ENCODE measurements at places on chromosomes 1 and 21. TPM values are rescaled to one million over a fixed set of nuclear protein-coding genes. Genes with fewer than 3 reads are reported as not detected.

DNA sequence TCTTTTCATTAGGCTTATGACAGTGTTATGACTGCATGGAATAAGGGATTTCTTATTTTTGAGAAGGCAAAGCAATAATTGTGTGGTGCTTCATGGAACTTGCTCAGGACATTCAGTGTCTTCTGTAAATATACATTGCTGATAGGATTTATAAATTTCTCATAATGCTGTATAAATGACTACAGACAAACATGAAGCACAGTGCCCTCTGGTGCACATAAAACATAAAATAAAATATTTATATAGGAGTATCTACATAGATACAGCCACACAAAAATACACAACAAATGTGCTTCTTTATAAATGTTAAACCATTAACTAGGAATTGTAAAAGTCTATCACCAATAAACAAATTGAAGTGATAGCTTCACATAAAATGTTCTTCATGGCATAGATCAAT, 24.1 kb downstream of the BRINP3 start:
- no peaks in the 10 kb centered on the region for H3K27me3 ChIP-seq
- DNase-seq: no peak
- no peak overlapping the region for H3K4me3 ChIP-seq

GRCh38 chr1:184836141-184836540, 81.5 kb upstream of the EDEM3 start:
- peaks cover 14% of the 10 kb centered on the region for H3K4me1 ChIP-seq
- H3K4me3 ChIP-seq: no peak overlapping the region
- peaks cover 11% of the 10 kb centered on the region for H3K36me3 ChIP-seq
- DNase-seq: no peak
- no peak overlapping the region for H3K27ac ChIP-seq
- H3K27me3 ChIP-seq: no peaks in the 10 kb centered on the region

DNA sequence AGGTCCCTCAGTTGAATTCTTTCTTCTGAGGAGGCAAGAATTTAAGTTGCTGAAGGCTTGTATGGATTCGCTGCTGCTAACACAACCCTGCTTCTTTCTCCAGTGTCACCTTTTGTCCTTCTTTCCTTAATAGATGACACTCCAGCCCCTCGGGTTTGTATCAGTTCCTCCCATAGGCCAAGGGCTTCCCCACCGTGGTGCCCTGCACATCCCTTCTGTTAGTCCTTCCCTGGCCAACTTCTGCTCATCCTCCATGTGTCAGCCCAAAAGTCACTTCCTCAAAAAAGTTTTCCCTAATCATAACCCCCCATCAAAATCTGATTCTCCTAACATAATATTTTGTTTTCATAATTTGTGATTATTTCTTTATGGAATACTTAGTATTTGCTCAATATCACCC, 190.4 kb downstream of the RHOU start:
- H3K36me3 ChIP-seq: no peaks in the 10 kb centered on the region
- DNase-seq: no peak
- H3K4me1 ChIP-seq: peaks cover 10% of the 10 kb centered on the region
- H3K27ac ChIP-seq: no peak overlapping the region
- no peaks in the 10 kb centered on the region for H3K27me3 ChIP-seq

DNA sequence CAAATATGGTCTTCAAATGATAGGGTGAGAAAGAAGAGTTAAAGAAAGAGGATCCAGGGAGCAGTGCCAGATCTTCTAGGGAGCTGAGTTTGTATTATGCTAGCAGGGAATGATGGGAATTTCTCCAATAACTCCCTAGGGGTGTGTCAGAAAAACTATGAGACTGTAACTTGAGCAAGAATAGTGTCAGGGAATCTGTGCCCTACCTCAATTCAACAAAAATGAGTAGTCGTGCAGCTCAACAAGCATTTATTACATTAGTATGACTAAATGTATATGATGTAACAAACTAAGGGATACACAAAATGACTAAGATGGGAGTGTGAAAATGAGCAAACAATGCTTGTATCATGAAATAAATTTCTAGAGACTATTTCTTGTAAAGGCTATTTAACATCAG, 24.2 kb downstream of the SPAG17 start:
- no peaks in the 10 kb centered on the region for H3K36me3 ChIP-seq
- no peak for DNase-seq
- H3K27me3 ChIP-seq: no peaks in the 10 kb centered on the region
- no peak overlapping the region for H3K4me3 ChIP-seq
- H3K4me1 ChIP-seq: no peaks in the 10 kb centered on the region

DNA sequence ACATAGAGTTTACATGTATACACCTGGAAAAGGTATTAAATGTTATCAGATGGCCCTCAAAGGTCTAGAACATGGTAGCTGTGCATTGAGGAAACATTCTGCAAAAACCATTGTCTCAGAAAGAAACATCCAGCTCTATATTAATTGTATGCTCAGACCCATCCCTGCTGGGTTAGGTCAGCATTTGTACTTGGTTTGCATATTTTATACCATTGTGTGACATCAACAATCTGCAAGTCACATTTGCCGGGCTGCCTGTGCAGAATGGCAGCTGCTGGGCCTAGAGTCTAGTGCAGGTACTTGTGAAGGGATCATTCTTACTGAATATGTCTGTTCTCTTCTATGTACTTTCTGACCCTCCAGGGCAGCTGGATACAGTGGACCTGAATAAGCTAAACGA, 43.9 kb upstream of the LAMC2 start:
- H3K27ac ChIP-seq: no peak overlapping the region
- H3K36me3 ChIP-seq: no peaks in the 10 kb centered on the region
- H3K4me1 ChIP-seq: no peaks in the 10 kb centered on the region
- no peak for DNase-seq
- no peaks in the 10 kb centered on the region for H3K27me3 ChIP-seq

GRCh38 chr1:112735752-112736151, 20.6 kb upstream of the PPM1J start:
- H3K27ac ChIP-seq: peak overlapping the region; percentile 34
- H3K4me1 ChIP-seq: peaks cover 16% of the 10 kb centered on the region
- H3K4me3 ChIP-seq: no peak overlapping the region
- peaks cover 18% of the 10 kb centered on the region for H3K27me3 ChIP-seq
- peak; percentile 23 for DNase-seq

- peaks cover 1% of the 10 kb centered on the region for H3K36me3 ChIP-seq
- H3K4me1 ChIP-seq: no peaks in the 10 kb centered on the region
- H3K27ac ChIP-seq: no peak overlapping the region
- peaks cover 3% of the 10 kb centered on the region for H3K27me3 ChIP-seq
Observed at GRCh38 chr1:158274797-158275196, 14.9 kb upstream of the CD1C start.

DNA sequence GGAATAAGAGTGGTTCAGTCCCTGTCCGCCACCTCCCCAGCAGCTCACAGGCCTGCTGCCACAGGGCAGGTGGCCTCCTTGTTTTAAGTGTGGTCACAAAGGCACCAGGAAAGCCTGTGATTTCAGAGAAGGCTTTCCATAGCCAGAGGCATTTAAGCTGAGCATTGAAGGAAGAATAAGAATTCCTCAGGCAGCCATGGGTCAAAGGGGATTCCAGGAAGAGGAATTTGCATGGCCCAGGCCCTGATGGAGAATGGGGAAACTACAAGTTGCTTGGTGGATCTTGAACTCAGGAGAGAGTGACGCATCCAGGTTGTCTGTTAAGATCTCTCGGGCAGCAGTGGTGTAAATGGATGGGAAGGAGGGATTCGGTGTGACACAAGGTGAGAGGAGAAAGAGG, 66.7 kb downstream of the KLHDC7A start:
- no peak for DNase-seq
- H3K36me3 ChIP-seq: no peaks in the 10 kb centered on the region
- H3K27ac ChIP-seq: no peak overlapping the region

DNA sequence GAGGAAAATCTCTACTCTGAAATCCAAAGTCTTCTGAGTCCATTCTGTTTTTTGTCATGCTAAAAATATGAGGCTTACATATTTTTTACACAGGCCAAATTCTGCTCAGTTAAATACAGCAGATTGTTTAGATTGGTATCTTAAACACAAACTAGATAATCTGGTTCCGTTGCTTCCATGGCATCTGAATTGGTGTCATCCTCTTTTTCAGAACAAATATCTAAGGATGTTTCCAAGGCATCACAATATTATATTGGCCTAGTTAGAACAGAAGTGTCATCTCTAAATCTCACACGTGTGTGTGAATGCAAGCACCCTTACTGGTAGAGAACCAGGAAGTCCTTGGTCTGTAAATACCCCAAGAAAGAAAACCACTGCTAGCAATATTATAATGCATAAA, 151.2 kb downstream of the NRIP1 start:
- no peak overlapping the region for H3K4me3 ChIP-seq
- H3K27ac ChIP-seq: no peak overlapping the region
- no peaks in the 10 kb centered on the region for H3K4me1 ChIP-seq
- DNase-seq: no peak
- peaks cover 1% of the 10 kb centered on the region for H3K27me3 ChIP-seq
- no peaks in the 10 kb centered on the region for H3K36me3 ChIP-seq

- no peaks in the 10 kb centered on the region for H3K36me3 ChIP-seq
- no peaks in the 10 kb centered on the region for H3K27me3 ChIP-seq
- no peak overlapping the region for H3K27ac ChIP-seq
Observed at GRCh38 chr1:86069757-86070145, 86.8 kb downstream of the COL24A1 start.

GRCh38 chr1:38291906-38292521, 245.4 kb upstream of the POU3F1 start:
- H3K4me3 ChIP-seq: no peak overlapping the region
- H3K36me3 ChIP-seq: no peaks in the 10 kb centered on the region
- no peaks in the 10 kb centered on the region for H3K4me1 ChIP-seq

DNA sequence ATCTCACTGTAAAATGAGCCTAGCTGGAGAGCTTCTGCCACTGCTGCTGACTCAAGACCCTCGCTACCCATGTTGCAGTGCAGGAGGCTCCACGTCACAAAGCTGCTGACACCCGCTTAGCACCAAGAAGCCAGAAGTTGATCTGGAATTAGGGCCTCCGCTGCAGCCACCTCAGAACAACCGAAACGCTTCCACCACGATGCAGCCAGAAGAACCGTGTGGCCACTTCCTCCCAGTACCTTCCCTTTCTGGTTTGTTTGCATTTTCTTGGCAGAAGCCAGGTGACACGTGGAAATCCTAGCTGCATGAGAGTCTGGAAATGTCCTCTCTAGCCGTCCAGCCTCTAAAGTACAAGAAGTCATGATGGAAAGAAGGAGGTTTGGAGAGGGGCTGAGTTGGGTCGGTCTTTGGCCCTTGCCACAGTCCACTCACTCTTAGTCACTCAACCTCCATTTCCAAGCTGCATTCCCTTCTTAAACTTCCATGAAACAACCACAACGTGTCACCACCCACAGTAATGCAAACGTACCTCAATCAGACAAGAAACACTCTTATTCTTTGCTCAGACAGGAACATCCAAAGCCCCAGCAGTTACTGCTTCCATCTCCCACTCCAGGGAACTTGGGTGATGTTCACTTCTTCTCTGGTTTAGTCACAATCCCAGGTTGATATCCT, 10.0 kb upstream of the CDA start:
- DNase-seq: no peak
- H3K4me1 ChIP-seq: no peaks in the 10 kb centered on the region
- H3K27ac ChIP-seq: no peak overlapping the region

GRCh38 chr1:82388679-82389078, 587.9 kb downstream of the ADGRL2 start:
- H3K36me3 ChIP-seq: no peaks in the 10 kb centered on the region
- H3K27me3 ChIP-seq: no peaks in the 10 kb centered on the region
- H3K4me1 ChIP-seq: no peaks in the 10 kb centered on the region
- DNase-seq: no peak

GRCh38 chr1:171501305-171502024, 16.1 kb downstream of the PRRC2C start:
- H3K4me3 ChIP-seq: no peak overlapping the region
- H3K36me3 ChIP-seq: peaks cover 34% of the 10 kb centered on the region
- H3K27ac ChIP-seq: peak overlapping the region; percentile 85
- DNase-seq: peak; percentile 25
- peaks cover 89% of the 10 kb centered on the region for H3K4me1 ChIP-seq

- H3K4me1 ChIP-seq: no peaks in the 10 kb centered on the region
- no peak overlapping the region for H3K4me3 ChIP-seq
- no peaks in the 10 kb centered on the region for H3K27me3 ChIP-seq
- DNase-seq: no peak
Observed at GRCh38 chr1:46556822-46557221, 5.4 kb upstream of the KNCN start.

- H3K4me1 ChIP-seq: peaks cover 25% of the 10 kb centered on the region
- peak overlapping the region; percentile 50 for H3K4me3 ChIP-seq
- H3K36me3 ChIP-seq: peaks cover 2% of the 10 kb centered on the region
- peak; percentile 45 for DNase-seq
- peaks cover 76% of the 10 kb centered on the region for H3K27me3 ChIP-seq
Observed at GRCh38 chr1:47231301-47232186, 481 bp downstream of the TAL1 start.

GRCh38 chr1:229812693-229813092, 186.6 kb downstream of the URB2 start:
- peaks cover 17% of the 10 kb centered on the region for H3K27me3 ChIP-seq
- H3K27ac ChIP-seq: no peak overlapping the region
- DNase-seq: no peak
- H3K36me3 ChIP-seq: no peaks in the 10 kb centered on the region
- no peaks in the 10 kb centered on the region for H3K4me1 ChIP-seq

- H3K27me3 ChIP-seq: no peaks in the 10 kb centered on the region
- no peak overlapping the region for H3K4me3 ChIP-seq
- H3K4me1 ChIP-seq: no peaks in the 10 kb centered on the region
- H3K27ac ChIP-seq: no peak overlapping the region
- DNase-seq: no peak
- no peaks in the 10 kb centered on the region for H3K36me3 ChIP-seq
Observed at GRCh38 chr1:94866164-94866807, 46.1 kb downstream of the SLC44A3 start.

DNA sequence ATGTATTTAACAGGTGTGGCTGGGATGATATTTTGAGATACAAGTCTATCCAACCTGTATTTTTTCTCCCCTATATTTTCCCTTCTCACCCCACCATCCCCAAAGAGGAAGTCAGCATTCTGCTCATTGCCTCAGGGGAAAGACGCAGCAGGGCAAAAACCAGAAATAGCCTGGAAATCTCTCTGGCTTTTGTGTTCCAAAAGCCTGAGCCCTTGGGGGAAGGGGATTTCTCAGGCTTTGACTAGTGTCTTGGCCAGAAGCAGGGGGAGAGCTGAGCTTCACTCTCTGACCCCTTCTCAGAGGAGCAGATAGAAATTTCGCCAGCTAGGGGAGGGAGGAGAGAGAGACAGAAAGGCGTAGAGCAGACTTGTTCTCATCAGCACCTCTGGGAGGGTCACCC, 244.7 kb downstream of the RRAGC start:
- peaks cover 13% of the 10 kb centered on the region for H3K27me3 ChIP-seq
- H3K4me1 ChIP-seq: no peaks in the 10 kb centered on the region
- no peak overlapping the region for H3K4me3 ChIP-seq
- H3K27ac ChIP-seq: no peak overlapping the region

Gene HCRTR1
- not detected for total RNA-seq

Gene ARTN
- not detected for total RNA-seq

Gene BATF3
- total RNA-seq: 314 TPM

Gene KIF26B
- not detected for total RNA-seq

Gene GIPC2
- total RNA-seq: 0.17 TPM

Gene HES3
- not detected for total RNA-seq

Gene GPATCH2
- 7.8 TPM for total RNA-seq

Gene HSF2BP
- total RNA-seq: 0.73 TPM

Gene TP73
- 0.62 TPM for total RNA-seq
